ENCODE measurements at places on chromosomes 2 and 18.

DNA sequence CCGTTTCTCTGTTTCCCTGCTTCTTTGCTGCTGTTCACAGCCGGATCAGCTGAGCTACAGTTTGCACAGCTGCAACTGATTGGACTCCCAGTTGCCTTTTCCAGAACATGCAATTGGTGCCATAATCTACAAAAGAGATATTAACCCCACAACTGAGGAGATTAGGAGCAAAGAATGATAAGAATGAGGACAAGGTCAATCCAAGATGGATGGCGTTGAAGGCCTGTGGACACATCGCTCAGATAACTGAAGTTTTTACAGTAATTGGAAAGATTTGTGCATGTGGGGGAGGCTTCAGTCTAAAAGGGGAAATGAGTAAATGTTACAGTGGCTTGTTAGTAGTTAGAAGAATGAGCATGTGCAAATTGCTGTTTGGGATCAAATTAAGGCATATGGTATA, 263.2 kb downstream of the TGIF1 start:
- no peak for DNase-seq

DNA sequence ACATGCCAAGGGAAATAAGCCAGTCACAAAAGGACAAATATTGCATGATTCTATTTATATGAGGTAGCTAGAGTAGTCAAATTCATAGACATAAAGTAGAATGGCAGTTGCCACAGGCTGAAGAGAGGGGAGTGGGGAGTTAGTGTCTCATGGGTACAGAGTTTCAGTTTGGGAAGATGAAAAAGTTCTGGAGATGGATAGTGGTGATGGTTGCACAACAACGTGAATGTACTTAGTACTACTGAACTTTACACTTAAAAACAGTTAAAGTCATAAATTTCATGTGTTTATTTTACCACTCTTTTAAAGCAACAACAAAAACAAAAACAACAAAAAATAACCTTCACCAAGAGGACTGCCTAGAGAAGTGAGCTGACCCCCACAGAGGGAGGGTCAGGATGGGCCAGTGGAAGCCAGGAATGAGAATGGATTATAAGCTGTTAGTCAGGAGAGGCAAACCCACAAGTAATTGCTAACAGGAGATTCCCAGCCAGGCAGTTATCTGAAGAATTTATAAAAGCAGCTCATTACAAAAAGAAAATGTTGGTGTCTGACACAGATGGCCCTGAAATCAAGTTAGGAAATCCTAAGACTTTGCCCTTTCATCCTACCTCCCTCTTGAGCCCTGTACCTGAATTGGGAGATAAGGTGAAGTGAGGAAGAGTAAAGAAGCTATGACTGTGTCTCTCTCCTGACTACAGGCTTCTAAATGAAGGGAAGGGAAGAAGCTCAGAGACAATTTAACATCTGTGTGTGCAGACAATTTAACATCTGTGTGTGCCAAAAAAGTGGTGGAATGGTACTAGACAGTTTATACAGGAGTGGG, 263.4 kb downstream of the PDE11A start:
- no peak for DNase-seq

- no peak for DNase-seq
These were observed 40.0 kb downstream of the WDSUB1 start for GRCh38 chr2:159246325-159246988.

GRCh38 chr18:48321121-48321520, 88.1 kb downstream of the ZBTB7C start:
- DNase-seq = no peak

- DNase-seq = no peak
These were observed 21.8 kb downstream of the ZNF236 start for GRCh38 chr18:76844144-76844543.

- no peak for DNase-seq
These were observed 94.6 kb downstream of the LCLAT1 start for GRCh38 chr2:30541680-30542079.

DNA sequence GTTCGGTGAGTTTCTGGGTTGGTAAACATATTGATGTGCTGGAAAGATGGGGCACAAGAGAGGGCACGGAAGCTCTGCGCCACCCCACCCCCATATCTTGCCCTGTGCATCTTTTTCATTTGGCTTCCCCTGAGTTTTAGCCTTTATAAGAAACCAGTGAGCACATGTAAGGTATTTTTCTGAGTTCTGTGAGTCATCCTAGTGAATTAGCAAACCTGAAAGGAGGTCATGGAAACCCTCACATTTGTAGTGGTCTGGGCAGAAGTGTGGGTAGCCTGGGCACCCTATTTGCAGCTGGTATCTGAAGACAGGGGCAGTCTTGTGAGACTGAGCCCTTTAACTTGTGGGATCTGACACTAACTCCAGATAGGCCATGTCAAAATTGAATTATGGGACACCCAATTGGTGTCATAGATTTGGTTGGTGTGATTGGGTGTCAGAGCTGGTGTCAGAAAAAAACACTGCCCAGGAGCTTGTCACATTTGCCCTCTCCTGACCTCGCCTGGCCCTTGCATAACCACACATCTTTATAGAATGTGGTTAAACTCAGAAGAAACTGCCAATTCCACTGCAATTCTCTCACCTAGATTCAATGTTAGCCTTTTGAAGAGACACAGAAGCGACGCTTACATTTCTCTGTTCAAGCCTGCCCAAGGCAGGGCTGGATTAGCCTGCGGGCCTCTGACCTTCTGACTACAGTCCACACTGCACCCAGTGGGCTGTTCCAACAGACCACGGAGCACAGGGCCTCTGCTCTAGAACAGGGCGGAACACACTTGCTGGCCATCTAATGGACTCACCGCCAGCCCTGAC, 12.0 kb upstream of the GALM start:
- DNase-seq = no peak

- DNase-seq = no peak
These were observed 183.5 kb downstream of the ANTXR1 start for GRCh38 chr2:69196327-69197117.

Data from COLO829 (cell line).